Muscle of arm (tissue), 14 donors: ENCODE measurements at places on chromosomes 1 and 21. TPM values are rescaled to one million over a fixed set of nuclear protein-coding genes. Genes with fewer than 3 reads are reported as not detected.

Gene UCK2
- 13.2 TPM for polyA plus RNA-seq

Gene KIRREL1
- 21.9 TPM for polyA plus RNA-seq

DNA sequence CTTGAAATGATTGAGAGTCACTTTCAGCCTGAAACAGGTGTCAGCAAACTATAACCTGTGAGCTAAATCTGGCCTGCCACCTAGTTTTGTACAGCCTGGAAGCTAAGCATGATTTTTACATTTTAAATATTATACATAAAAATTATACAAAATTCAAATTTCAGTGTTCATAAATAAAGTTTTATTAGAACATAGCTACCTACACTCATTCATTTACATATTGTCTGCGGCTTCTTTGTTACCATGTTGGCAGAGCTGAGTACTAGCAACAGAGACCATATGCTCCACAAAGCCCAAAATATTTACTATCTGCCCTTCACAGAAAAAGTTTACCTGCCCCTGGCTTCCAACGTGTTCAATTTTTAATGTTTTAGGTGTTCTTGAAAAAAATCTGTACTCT lies 8.0 kb upstream of the C1orf162 start:
- no peak for DNase-seq

DNA sequence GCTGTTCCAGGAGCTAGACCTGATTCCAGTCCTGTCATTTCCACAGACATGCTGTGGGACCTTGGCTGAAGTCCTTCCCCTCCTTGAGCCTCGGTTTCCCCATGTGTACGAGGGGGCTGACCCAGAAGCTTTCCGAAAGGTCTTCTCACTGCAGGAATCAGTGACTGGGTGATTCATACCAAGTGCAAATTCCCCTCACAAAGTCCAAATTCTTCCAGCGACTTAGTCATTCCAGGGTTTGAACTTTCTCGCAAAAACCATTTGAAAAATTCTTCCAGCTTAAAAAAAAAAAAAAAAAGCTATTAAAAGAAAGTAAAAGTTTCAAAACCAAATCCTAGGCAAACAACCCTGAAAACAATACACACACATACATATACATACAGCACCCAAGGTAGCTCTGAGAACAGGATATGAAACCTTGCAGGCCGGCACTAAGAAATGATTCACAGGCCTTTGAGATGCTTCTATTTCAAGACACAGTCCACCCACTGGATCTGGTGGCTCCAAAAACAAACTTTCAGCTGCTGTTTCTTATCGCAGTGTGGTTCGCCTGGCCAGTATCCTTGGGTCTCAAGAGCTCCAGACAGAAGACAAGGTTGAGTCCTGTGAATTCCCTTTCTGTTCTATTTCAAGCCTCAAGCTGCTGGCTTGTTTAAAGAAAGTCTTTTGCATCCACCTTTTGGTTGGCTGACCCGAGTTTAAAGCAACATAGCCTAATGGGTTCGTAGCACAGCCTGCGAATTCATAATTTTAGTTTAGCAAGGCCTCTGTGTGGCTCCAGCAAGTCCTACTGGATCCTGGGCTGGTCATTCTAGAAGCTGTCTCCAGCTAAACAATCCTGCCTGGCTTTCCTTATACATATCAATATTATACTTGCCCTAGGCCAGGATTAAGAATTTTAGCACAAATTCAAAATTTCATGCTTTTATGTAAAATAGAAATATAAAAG lies 18.0 kb upstream of the ID3 start:
- DNase-seq: no peak

DNA sequence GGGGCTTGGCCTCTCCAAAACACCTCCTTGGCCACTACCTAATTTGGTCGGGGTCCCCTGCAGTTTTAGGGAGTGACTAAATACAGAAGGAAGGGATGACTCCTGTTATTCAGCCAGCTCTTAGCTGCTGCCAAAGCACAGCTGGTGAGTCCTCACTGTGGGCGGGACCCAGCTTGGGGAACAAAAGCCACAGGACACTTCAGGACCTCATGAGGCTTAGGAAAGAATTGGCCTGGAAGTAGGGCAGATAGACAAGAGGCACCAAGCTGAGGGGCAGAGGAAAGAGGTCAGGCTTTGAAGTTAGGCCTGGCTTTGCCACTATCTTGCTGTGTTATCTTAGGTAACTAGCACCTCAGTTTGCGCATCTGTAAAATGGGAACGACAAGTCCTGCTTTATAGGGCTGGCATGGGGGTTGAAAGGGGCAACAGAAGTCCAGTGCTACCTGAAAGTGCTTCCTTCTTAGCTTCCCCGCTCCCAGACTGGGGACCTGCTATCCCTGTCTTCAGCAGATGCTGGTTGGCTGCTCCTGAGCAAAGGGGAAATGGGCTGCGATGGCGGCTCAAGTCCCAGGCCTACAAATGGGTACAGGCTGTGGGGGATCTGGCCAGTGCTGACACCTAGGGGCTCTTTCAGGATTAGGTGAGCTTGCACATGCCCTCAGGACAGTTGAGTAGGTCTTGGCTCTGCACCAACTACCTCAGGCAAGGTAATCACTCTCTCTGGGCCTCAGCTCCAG lies 15.7 kb downstream of the IFI6 start:
- no peak for DNase-seq

GRCh38 chr1:39418236-39418635 lies 73.2 kb upstream of the BMP8A start:
- DNase-seq: no peak

GRCh38 chr1:42006836-42007235 lies 88.1 kb upstream of the HIVEP3 start:
- DNase-seq: no peak
